ENCODE measurements at places on chromosomes 7 and 10.

GRCh38 chr10:86103391-86104101 is 263.0 kb downstream of the GRID1 start:
- DNase-seq: no peak

- DNase-seq: peak; percentile 80
Measured at GRCh38 chr7:30983042-30983913, 19.5 kb downstream of the GHRHR start.

GRCh38 chr10:31614611-31615010 is 295.6 kb downstream of the ZEB1 start:
- no peak for DNase-seq

DNA sequence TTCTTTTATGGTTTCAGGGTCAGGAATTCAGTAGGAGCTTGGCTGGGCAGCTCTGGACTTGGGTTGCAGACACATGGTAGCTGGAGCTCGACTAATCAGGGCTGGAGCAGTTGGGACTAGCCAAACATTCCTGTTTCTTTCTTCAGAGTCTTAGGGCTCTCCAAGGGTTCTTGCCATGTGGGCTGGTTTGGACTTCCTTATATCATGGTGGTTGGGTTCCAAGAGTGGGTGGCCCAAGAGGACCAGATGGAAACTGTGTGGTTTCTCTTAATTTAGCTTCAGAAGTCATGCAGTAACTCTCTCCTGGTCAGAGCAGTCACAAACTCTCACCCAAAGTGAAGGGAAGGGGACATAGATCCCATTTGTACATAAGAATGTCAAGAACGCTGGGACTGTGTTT is 270.1 kb upstream of the FZD1 start:
- DNase-seq: no peak

DNA sequence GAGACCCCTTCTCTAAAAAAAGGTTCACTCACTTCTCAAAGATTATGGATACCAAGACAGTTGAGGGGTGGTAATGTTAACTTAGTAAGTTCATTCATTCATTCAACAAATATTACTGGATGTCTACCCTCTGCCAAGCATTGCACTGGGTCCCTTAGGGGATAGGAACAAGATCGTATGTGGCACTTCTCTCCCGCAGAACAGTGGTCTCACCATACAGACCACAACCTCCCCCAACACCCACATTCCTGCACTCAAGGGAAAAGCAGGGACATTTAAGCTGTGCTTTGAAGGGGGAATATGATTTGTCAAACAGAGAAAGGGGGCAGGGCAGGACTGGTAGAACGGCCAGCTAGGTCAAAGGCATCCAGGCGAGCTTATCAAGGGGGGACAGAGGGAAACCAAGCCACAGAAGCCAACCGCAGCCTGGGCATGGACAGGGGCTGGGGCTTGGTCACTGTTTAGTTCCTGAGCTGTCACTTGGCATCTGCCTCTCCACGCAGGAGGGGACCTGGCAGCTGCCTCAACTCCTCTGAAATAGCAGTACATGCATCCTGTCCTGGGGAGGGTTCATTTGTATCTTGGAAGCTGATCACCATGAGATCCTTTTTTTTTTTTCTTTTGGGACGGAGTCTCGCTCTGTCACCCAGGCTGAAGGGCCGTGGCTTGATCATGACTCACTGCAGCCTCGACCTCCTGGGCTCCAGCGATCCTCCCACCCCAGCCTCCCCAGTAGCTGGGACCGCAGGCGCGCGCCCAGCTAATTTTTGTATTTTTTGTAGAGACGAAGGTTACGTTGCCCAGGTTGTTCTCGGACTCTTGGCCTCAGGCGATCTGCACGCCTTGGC is 949 bp upstream of the CLIP2 start:
- DNase-seq: peak; percentile 61

GRCh38 chr10:50635286-50635685 is 11.5 kb upstream of the SGMS1 start:
- peak; percentile 83 for DNase-seq

GRCh38 chr10:98446661-98447221 is at the start of gene HPS1:
TSS of gene HPS1 (minus strand) at chr10:98446935. CDS start at chr10:98443240, 3,695 bp downstream.
- DNase-seq: peak; percentile 59

DNA sequence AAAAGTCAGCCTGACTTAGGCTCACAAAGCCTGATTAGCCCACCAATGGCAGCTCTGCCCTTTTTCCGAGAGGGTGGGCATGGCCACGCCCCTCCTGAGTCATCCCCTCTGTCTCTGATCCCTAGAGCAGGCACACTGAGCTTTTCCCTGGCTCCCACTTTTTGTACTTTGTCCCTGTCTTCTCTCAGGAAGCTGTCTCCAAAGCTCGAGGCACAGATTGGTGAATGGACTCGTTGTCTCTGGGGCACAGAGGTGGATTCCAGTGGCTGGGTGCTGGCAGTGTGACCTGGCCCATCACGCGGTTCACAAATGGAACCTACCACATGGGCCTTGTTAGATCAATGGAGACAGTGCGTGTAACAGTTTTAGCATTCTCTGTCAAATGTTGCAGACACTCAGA is 313.5 kb downstream of the WDR37 start:
- peak; percentile 2 for DNase-seq

GRCh38 chr7:2012981-2013380 is 219.8 kb downstream of the MAD1L1 start:
- peak; percentile 33 for DNase-seq

DNA sequence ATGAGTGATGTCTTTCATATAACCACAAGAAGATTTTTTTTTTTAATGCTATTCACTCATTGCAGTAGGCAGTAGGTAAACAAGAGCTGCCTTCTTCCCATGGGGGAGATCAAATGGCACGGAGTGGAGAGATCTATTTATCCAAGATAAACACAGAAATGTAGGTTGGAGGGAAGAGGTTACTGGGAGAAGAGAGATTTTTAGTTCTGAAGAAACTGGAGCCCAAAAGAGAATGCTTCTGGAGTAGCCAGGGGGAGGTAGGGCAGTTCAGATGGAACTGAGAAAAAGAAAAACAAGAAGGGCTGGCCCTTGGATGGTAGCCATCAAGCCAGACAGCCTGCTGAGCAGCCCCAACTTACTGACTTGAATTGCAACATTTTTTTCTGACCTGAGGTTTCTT is 270.1 kb upstream of the TPK1 start:
- DNase-seq: no peak

DNA sequence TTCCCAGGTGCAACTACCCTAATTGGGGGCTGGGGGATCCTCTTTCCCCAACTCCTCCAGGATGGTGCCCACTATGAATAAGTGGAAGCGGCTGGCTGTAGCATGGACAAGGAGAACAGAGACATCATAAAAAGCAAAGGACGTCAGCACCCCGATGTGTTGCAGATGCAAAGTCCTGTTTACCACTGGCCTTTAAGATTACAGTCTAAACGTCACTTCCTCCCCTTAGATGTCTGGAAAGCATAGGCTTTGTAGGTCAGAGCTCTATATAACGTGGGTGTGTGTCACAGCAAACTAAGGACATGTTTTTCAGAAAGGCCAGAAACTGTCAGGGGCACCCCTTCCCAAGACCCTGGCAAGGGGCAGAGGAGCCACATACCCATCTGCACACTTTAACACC is 7.9 kb downstream of the COBL start:
- no peak for DNase-seq

DNA sequence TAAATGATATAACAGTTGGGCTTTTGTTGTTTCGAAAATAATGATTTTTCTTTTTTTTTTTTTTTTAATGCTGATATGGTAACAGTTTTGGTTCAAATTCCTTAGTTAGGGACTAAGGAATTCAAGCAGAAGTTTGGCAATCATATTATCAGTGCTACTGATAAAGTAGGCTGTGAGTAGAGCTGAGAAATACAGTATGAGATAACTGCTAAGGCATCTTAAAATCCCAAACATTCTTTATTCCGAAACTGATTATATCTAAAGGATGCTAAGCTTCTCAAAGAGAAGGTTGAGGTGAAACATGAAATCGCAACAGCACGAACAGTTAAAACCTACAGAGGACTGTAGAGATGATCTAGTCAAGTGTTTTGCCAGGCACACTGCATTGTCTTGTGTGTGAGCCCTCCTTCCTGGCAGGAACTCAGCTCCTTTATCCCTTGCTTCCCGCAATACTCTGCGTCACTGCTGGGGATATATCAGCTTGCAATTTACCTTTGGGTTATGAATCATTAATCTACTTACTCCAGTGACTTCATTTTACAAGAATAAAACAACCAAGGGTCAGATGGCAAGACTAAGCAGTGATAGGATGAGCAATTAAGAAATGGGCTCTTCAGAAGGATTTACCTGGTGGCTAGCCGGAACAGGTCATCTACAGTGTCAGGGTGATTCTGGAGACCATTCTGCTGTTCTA is 36.7 kb downstream of the IRF5 start:
- DNase-seq: no peak

- no peak for DNase-seq
Measured at GRCh38 chr10:22133749-22134624, 83.8 kb downstream of the EBLN1 start.

Measured in RPMI7951 (cell line).